ENCODE measurements at places on chromosomes 16 and 17. TPM values are rescaled to one million over a fixed set of nuclear protein-coding genes. Genes with fewer than 3 reads are reported as not detected.

The TEX19 gene
- total RNA-seq, result 1.3 TPM

The MARVELD3 gene
- total RNA-seq, result 5.6 TPM

The HBM gene
- total RNA-seq, result not detected

The MYO15A gene
- 0.18 TPM for total RNA-seq

GRCh38 chr16:24745791-24746190, 16.3 kb downstream of the TNRC6A start:
- DNase-seq, result no peak

- DNase-seq, result no peak
Measured at GRCh38 chr16:54240271-54241129, 46.1 kb downstream of the IRX3 start.

GRCh38 chr17:8046929-8047768, 8.3 kb downstream of the ALOX15B start:
- DNase-seq, result no peak

DNA sequence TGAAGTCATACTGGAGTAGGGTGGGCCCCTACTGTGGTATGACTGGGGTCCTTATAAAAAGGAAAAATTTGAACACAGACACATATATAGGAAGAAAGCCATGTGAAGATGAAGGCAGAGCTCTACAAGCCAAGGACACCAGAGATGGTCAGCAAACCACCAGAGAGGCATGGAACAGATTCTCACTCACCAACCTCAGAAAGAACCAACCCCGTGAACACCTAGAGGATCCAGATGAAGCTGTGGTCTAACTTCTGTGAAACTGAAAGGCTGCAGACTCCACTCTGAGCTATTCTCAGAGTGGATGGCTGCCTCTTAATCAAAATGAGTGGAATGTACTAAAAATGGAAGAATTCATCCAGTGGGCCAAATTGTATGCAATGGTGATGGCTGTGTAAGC, 149.6 kb downstream of the ABCA8 start:
- DNase-seq, result no peak

All from HepG2 (cell line).